ENCODE measurements at places on chromosomes 7 and 10. TPM values are rescaled to one million over a fixed set of nuclear protein-coding genes. Genes with fewer than 3 reads are reported as not detected.

- no peak overlapping the region for H3K4me3 ChIP-seq
- no peak for DNase-seq
- peaks cover 2% of the 10 kb centered on the region for H3K27me3 ChIP-seq
- H3K27ac ChIP-seq = no peak overlapping the region
- H3K4me1 ChIP-seq = no peaks in the 10 kb centered on the region
These were observed 91.9 kb downstream of the ZNF783 start for GRCh38 chr7:149353739-149354504.

GRCh38 chr7:28083164-28083997 is 97.2 kb downstream of the JAZF1 start:
- no peak overlapping the region for H3K4me3 ChIP-seq
- H3K27ac ChIP-seq = no peak overlapping the region
- no peak for DNase-seq
- no peaks in the 10 kb centered on the region for H3K36me3 ChIP-seq
- H3K4me1 ChIP-seq = no peaks in the 10 kb centered on the region
- H3K27me3 ChIP-seq = no peaks in the 10 kb centered on the region

GRCh38 chr10:102003541-102003940 is 52.4 kb downstream of the ARMH3 start:
- H3K36me3 ChIP-seq = peaks cover 40% of the 10 kb centered on the region
- DNase-seq = no peak
- no peak overlapping the region for H3K4me3 ChIP-seq
- H3K27ac ChIP-seq = no peak overlapping the region

DNA sequence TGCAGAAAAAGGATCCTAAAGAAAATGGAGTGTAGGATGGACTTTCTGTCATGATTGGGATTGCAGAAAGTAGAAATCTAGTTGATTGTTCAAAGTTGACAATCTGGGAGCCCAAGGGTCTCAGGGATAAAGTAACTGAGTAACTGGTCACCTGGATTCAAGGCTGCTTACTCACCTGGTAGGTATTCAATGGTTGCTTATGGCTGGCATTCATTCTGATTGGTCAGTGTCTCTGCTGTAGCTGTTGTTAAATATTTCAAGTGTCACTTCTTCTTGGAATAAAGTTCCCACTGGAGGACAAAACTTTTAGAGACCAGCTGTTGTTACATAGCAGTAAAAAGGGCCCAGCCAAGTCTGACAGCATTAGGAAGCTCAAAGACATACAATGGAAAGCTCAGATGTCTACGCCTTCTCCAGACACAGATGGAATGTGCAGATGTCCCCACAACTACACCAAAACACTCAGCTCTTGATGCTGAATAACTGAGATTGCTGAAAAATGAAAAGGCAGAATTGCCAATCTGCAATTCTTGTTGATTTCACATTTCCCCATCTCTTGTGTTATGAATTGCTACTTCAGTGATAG is 106.9 kb downstream of the ZNF467 start:
- peaks cover 54% of the 10 kb centered on the region for H3K27me3 ChIP-seq
- no peak overlapping the region for H3K4me3 ChIP-seq
- DNase-seq = no peak
- H3K4me1 ChIP-seq = no peaks in the 10 kb centered on the region

GRCh38 chr7:133650487-133651300 is 397.8 kb downstream of the EXOC4 start:
- no peaks in the 10 kb centered on the region for H3K36me3 ChIP-seq
- DNase-seq = no peak
- no peak overlapping the region for H3K27ac ChIP-seq
- H3K27me3 ChIP-seq = no peaks in the 10 kb centered on the region

- no peaks in the 10 kb centered on the region for H3K36me3 ChIP-seq
- H3K4me1 ChIP-seq = no peaks in the 10 kb centered on the region
- H3K27ac ChIP-seq = no peak overlapping the region
- DNase-seq = no peak
These were observed 80.6 kb downstream of the DGKB start for GRCh38 chr7:14821757-14822480.

GRCh38 chr10:71990706-71991269 is 26.6 kb downstream of the CHST3 start:
- no peak overlapping the region for H3K27ac ChIP-seq
- H3K4me1 ChIP-seq = peaks cover under 1% of the 10 kb centered on the region
- peaks cover 2% of the 10 kb centered on the region for H3K27me3 ChIP-seq
- H3K4me3 ChIP-seq = no peak overlapping the region
- no peaks in the 10 kb centered on the region for H3K36me3 ChIP-seq
- DNase-seq = no peak

DNA sequence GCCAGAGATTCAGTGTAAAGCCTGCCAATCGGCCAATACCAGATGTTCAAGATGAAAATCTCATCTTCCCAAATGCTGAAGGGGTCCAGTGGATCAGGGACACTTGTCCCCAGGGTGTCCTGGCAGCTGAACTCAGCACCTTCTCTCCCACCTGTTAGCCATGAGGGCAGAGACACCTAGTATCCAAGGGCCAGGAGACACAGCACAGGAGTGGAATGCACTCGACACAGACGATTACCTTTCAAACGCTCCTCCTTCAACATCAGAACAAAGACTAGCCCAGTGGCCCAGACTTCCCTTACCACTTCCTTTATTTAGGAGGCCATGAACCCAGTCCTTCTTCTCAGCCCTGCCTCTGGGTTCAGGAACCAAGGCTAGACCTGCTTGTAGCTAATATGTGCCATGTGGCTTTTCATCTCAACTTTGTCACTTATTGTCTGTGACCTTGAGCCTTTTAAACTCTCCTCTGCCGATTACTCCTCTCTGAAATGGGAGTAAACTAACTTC is 180.3 kb upstream of the PLXNA4 start:
- DNase-seq = no peak
- H3K27ac ChIP-seq = peak overlapping the region; percentile 58
- H3K4me3 ChIP-seq = no peak overlapping the region
- H3K4me1 ChIP-seq = peaks cover 3% of the 10 kb centered on the region
- no peaks in the 10 kb centered on the region for H3K36me3 ChIP-seq
- H3K27me3 ChIP-seq = no peaks in the 10 kb centered on the region

- no peak for DNase-seq
- H3K27ac ChIP-seq = no peak overlapping the region
- peaks cover 26% of the 10 kb centered on the region for H3K4me1 ChIP-seq
- H3K4me3 ChIP-seq = no peak overlapping the region
- H3K27me3 ChIP-seq = no peaks in the 10 kb centered on the region
These were observed 2.7 kb upstream of the TMEM254 start for GRCh38 chr10:80075781-80076180.

GRCh38 chr7:108735814-108736213 is 166.1 kb downstream of the DNAJB9 start:
- H3K27me3 ChIP-seq = no peaks in the 10 kb centered on the region
- H3K4me3 ChIP-seq = no peak overlapping the region
- no peaks in the 10 kb centered on the region for H3K4me1 ChIP-seq
- no peak overlapping the region for H3K27ac ChIP-seq

DNA sequence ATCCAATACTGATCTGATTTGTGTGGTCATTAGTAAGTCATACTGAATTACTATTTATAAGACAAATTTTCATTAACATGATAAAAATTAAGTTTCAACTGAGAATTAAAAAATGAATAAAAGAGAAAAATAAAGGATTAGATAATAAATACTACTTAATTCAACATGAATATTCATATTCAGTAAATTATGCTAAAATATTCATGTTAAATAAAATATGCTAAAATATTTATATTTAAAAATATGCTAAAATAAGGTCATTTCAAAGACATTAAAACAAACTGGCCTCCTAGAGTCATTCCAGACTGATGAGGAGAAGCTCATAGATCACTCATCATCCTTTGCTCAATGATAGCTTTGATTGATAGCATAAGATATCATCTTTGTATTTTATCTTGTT is 16.7 kb upstream of the TMEM106B start:
- H3K4me1 ChIP-seq = no peaks in the 10 kb centered on the region
- H3K36me3 ChIP-seq = no peaks in the 10 kb centered on the region
- DNase-seq = no peak
- peaks cover 7% of the 10 kb centered on the region for H3K27me3 ChIP-seq
- no peak overlapping the region for H3K4me3 ChIP-seq

GRCh38 chr10:58765910-58766309 is 253.2 kb downstream of the BICC1 start:
- no peak overlapping the region for H3K4me3 ChIP-seq
- H3K36me3 ChIP-seq = no peaks in the 10 kb centered on the region
- no peaks in the 10 kb centered on the region for H3K27me3 ChIP-seq
- DNase-seq = no peak
- no peaks in the 10 kb centered on the region for H3K4me1 ChIP-seq

- no peak overlapping the region for H3K27ac ChIP-seq
- no peaks in the 10 kb centered on the region for H3K36me3 ChIP-seq
- H3K27me3 ChIP-seq = peaks cover 16% of the 10 kb centered on the region
- no peak overlapping the region for H3K4me3 ChIP-seq
These were observed 318.5 kb downstream of the WDR37 start for GRCh38 chr10:1374511-1375345.

The ODAD2 gene
- not detected for total RNA-seq

The OR2A1 gene
- total RNA-seq = 0.17 TPM

The WDR11 gene
- total RNA-seq = 40.7 TPM

The ZNF107 gene
- total RNA-seq = 21.8 TPM

The R3HCC1L gene
- total RNA-seq = 18.7 TPM

The METTL2B gene
- total RNA-seq = 27.3 TPM

The AKR1C2 gene
- 0.17 TPM for total RNA-seq

Data from activated CD4-positive, alpha-beta T cell treated with anti-CD3 and anti-CD28 coated beads, Interleukin-2, amount 10 ng/mL, durations not matched to agents 7 days and 5 days (primary cell).